Trophoblast cell (in vitro differentiated cells and primary cell): ENCODE measurements at places on chromosomes 16 and 17.
A peak's percentile ranks its signal among the peaks of the same experiment; 100 is the strongest.

GRCh38 chr16:66899945-66900710, 18.6 kb downstream of the CDH16 start:
- no peak for DNase-seq

- peak; percentile 94 for DNase-seq
These were observed at the start of gene EZH1 for GRCh38 chr17:42744806-42745617. Gene EZH1 (minus strand): TSS chr17:42745040. CDS start chr17:42728941, 16,099 bp downstream.

DNA sequence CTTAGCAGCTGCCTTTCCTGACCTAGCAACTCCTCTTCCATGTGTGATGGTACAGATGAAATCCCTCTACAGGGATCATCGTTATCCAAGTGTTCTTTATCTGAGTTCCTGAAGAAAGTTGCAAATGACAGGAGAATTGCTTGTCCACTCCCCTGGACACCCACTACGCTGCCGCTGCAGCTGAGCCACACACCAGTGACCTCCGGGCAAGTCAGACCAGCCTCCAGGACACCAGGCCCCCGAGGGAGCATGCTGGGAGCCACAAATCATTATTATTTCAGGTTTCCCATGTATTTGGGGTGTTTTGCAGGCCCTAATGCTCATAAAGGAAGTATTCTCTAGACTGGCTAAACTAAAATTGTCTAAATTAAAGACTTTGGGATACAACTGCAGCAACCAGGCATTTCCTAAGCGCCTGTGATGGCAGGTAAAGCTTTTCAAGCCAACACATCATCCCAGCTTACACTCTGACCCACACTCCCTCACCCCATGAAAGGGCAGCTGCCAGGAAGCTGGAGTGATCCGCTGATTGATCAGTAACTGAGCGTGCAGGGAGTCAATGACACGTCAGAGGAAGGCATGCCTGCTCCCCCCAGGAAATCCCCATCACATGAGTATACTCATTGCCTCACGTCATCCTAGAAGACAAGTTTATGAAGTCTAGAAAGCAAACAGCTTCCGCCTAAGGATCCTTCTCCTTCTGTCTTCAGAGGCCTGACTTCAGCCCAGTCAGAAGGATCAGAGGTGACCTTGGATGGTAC, 14.4 kb downstream of the FA2H start:
- DNase-seq = no peak

DNA sequence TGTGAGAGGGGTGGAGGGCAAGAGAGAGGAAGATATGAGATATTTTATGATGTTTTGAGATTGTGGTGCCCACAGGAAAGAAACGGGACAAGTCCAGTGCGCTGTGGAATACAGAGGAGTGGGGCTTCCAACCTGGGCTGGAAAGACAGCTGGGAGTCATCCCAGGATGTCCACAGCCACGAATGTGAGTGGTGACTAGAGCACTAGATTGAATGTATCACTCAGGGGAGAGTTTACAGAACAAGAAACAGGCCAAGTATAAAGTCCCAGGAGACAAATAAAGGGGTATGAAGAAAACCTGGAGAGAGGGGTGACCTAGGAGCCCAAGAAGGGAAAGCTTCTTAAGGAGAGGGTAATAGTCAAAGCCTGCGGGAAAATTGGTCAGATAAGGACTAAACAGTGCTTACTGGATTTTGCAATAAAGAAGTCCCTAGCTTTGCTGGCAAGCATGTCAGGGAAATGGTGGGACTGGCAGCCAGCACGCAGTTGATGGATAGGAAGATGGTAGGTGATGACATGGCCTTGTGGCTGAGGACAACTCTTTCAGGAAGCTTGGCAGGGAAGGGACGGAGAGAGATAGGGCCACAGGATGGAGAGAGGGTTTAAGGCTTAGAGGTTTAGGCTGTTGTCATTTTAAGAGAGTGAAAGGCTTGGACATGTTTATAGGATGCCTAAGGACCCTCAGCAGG, 114.5 kb downstream of the AXIN2 start:
- no peak for DNase-seq

DNA sequence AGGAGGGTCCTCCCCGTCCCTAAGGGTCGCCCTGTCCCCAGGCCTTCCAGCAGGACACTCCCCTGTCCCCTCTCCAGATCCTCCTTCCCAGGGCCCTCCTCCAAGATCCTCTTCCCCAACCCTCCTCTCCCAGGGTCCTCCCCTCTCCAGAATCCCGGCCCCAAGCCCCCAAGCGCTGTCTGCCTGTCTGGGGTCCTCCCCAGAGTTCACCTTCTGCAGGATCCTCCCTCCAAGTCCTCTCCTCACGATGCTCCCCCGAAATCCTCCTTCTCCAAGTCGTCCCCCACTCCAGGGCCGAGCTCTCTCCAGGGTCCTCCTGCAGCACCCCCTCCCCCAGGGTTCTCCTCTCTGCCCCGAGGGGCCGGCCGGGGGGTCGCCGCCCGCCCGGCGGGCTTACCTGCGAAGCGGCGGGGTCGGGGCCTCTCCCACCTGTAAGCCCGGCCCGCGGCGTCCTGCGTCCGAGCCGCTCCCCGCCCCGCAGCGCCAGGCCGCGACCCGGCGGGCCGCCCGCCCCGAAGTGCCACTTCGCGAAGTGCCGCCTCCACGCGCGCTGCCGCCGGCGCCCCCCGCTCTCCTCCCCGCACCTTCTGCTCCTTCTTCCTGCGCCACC, 678 bp upstream of the BAIAP2 start:
- DNase-seq = no peak

DNA sequence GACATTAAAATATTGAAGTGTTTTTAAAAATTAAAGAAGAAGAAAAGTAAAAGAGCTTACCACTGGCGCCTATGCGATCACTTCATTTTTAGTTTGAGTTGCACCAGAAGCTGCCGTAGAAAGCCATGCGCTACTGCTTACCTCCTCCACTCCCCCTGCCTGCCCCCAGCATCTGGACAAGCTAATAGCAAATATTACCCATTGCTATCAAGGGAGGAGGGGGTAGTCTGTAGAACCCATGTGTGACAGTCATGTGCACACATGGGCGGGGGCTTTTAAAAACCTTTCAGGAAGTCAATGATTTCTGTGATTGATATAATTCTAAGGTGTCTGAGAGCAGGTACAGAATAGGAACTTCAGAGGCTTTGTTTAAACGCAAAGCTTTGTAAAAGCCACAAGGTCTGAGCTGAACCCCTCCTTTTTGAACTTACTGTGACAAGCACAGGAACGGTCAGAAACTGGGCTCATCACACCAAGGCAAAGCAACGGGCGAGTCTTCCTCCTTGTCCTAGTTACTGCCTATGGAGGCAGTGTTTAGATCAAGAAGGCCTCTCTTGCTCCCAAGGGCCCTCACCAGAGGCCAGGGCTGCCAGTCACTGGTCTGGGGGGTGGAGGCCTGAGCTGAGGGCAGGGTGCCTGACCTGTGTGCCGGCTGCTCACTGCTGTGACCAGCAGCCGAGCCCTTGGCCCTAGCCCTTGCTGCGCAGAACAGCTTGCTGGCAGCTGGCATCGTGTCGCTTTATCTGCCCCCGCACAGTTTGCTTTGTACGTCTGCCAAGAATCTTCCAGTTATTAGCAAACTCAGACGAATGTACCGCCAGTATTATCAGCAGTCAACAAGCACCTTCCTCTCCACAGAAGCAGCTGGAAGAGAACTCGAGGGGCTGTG, 15.0 kb downstream of the GINS2 start:
- no peak for DNase-seq

DNA sequence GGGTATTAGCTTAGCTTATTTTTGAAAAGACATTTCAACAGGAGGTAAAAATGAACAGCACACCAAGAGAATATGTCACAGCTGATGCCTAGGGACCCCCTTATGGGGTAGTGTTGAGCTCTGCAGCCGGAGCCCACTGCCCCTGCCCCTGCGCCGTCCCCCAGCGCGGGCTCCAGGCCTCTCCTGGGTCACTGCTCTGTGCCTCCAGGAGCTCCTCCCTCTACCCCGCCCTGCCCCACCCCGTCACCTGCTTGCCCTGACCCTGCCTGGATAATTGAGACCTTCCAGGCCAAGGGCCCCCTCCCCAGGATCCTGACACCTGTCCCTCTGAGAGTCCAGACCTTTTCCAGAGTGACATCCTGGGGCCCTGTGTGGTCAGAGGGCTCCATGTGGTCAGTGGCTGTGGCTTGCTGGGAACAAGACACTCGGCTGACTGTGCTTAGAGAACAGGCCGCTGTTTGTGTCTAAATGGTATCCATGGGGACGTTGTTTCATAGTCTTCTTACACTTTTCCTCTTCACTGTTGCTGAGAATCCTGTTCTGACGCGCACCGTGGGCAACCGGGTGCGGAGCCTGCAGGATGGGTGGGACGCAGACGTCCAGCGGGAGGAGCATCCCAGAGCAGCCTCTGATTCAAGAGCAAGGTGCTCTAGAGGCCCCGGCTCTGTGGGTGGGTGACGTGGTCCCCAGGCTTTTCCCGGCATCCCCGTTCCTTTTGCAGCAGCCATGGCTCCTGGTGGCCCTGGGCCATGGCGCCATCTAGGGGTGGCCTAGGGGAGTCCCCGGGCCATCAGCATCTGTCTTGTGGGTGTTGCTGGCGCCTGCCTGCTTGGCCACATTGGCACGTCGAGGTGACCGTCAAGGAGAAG, 20.0 kb upstream of the WFIKKN1 start:
- peak; percentile 79 for DNase-seq

DNA sequence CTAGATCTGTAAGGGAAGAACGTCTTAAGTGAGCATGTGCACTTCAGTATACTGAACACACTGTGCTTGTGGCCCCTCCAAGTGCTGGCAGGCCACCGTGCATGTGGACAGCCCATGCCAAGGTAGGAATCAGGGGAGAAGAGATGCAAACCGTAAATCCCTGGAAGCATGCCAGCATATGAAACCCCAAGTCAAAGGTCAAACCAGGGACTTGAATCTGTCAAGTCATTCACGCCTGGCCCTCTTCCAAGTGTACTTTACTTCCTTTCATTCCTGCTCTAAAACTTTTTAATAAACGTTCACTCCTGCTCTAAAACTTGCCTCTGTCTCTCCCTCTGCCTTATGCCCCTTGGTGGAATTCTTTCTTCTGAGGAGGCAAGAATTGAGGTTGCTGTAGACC, 2.8 kb upstream of the ATXN2L start:
- no peak for DNase-seq

- DNase-seq = peak; percentile 17
These were observed 3.8 kb upstream of the CHD3 start for GRCh38 chr17:7884581-7885366.

DNA sequence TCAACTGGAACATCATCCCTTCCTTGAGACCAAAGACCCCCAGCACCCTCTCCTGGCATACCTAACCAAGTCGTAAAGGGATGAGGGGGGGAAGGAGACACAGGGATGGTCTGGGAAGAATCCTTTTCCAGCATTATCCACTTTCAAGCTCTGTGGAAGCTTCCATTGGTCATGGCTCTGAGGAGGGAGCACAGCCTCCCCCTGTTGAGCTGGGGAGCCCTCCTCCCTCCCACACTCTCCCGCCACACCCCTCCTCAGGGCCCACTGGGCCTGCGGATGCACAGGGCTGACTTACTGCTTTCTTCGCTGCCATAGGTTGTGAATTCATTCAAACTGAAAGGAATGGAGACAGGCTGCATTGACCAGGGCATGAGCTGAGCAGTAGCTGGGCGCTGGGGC, 12.4 kb downstream of the CSF3 start:
- DNase-seq = no peak

DNA sequence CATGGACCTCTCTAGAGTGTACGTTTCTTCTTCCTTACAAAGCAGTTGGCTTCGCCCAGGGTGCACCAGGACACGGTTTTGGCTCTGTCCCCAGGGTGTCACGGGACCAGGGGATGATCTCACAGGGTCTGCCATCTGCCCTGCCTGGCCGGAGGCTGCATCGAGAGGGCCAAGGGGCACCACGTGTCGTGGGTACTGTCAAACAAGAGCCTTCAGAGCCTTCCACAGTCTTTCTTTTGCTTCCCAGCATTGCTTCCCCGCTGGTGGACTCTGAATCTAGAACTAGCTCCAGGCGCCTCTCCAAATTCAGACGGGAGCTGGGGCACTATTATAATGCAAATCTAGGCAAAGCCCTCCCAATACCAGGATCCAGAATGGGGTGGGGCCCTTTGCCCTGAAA, 47.9 kb downstream of the MAPT start:
- DNase-seq = no peak

GRCh38 chr17:19440421-19440820, 29.4 kb downstream of the RNF112 start:
- no peak for DNase-seq

DNA sequence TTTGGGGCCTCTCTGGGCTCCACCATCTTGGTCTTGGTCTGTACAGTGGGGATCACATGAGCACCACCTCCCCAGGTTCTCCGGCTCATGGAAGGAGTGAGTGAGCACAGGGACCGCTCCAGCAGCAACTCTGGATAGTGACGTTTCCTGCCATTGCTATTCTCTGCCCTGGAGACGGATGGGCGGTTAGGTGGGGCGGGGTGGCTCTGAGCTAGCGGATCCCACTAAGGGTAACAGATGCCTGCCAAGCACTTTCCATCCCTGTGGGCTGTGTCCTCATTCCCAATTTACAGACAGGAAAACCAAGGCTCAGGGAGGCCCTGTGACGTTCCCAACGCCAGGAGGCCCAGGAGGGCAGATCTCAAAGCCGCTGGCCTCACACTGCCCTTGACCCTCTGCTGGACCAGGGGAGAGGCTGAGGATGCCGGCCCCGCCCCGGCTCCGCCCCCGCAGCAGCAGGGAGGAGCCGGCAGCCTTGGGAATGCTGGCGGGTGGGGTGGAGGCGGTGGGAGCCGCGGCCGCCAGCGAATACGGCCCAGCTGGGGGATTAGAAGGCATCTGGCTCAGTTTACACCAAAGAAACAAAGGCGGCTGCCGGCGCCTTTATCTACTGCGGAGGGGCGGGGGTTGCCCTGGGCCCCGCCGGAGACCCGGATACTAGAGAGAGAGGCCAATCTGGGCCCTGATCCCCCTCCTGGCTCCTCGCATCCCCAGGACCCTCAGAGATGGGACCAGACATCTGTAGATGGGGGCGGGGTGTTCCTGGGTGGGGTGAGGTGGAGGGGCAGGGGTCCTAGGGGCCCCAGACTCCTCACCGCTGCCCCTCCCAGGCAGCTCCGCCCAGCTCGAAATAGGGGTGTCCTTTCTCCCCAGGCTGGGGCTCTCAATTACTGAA, 122.3 kb upstream of the CIBAR2 start:
- DNase-seq = peak; percentile 54

DNA sequence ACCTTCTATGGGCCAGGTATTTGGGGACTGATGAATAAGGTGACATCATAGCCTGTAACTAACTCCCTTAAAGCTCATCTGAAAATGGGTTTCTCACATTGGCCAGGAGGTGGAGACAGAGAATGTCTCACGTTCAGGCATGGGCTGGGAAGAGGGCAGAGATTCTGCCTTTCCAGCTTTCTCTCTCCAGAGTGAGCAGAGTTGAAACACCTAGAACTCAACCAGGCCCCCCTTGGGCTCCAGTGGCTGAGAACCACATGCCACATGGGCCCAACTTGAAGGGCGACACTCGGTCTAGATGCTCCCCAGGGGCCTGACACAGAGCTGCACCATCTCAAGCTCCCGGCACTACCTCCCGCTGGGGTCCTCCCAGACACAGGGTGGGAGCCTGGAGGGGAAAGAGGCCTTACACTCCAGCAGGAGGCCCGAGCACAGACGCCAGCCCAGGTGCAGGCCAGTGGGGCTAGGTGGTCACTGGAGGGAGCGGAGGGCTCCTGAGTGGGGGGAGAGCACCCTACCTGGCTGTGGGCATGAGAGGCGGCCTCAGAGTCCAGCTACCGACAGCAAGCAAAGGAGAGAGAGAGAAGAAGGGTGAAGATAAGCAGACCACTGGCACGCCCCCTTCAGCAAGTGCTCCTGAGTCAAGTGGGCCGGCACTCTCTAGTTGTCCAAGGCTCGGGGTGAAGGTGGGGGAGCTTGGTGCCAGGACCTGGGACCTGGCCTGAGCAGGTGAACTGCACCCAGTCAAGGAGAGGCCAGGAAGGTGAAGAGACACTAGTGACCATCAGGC, 55.9 kb downstream of the MYO18A start:
- peak; percentile 48 for DNase-seq
